Purkinje cell (primary cell): ENCODE measurements at places on chromosomes 1 and 21. TPM values are rescaled to one million over a fixed set of nuclear protein-coding genes. Genes with fewer than 3 reads are reported as not detected.

PLA2G2A gene
- polyA plus RNA-seq: not detected in 2 replicates

CLCA4 gene
- polyA plus RNA-seq: not detected in 2 replicates

EFNA3 gene
- 2.2 and 6.2 TPM in 2 replicates for polyA plus RNA-seq

DPM3 gene
- polyA plus RNA-seq: 88.7 and 130 TPM in 2 replicates

SARS1 gene
- polyA plus RNA-seq: 193 and 222 TPM in 2 replicates

KRTAP22-2 gene
- not detected in 2 replicates for polyA plus RNA-seq

OLFM3 gene
- 6.8 and 29.0 TPM in 2 replicates for polyA plus RNA-seq

CCDC185 gene
- polyA plus RNA-seq: not detected in 2 replicates

ILDR2 gene
- polyA plus RNA-seq: 10.8 and 14.1 TPM in 2 replicates

KCNA3 gene
- not detected in 2 replicates for polyA plus RNA-seq

BTBD19 gene
- not detected in 2 replicates for polyA plus RNA-seq

NHLH1 gene
- polyA plus RNA-seq: 1.7 and 4.6 TPM in 2 replicates

ANKRD35 gene
- 0.39 and 0.78 TPM in 2 replicates for polyA plus RNA-seq

NBPF4 gene
- not detected in 2 replicates for polyA plus RNA-seq

HSPB7 gene
- polyA plus RNA-seq: not detected in 2 replicates

YIPF1 gene
- 17.1 and 35.4 TPM in 2 replicates for polyA plus RNA-seq

DYRK1A gene
- polyA plus RNA-seq: 27.6 and 28.4 TPM in 2 replicates

AMIGO1 gene
- polyA plus RNA-seq: 36.7 and 50.3 TPM in 2 replicates

GJB3 gene
- 4.4 and 12.3 TPM in 2 replicates for polyA plus RNA-seq

HSD11B1 gene
- polyA plus RNA-seq: not detected in 2 replicates

CD2 gene
- polyA plus RNA-seq: not detected in 2 replicates

BRDT gene
- polyA plus RNA-seq: 0.09 and 0.20 TPM in 2 replicates

GPATCH4 gene
- polyA plus RNA-seq: 46.2 and 58.6 TPM in 2 replicates

OR2T11 gene
- polyA plus RNA-seq: not detected in 2 replicates

FHAD1 gene
- polyA plus RNA-seq: 2.8 TPM in 1 of 2 replicates, not detected in the other

MARCKSL1 gene
- 74.5 and 124 TPM in 2 replicates for polyA plus RNA-seq

THEM5 gene
- 0.42 TPM in 1 of 2 replicates, not detected in the other for polyA plus RNA-seq
